ENCODE measurements at places on chromosomes 16 and 17.

DNA sequence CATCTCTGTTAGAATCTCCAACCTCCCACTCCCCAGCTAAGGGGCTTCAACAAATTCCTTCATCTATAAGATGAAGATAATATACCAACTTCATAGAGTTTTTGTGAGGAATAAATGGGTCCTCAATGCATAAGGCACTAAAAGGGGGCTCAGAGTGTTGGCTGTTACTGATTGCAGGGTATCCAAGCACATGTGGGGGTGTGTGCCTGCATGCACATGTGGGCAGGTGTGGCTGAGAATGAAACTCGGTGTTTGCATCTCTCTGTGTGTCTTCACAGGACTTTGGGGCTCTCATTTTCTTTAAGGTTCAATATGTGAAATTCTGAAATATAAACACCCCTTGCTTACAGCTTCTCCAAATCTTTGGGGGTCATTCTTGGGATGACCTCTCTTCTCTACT lies 4.1 kb upstream of the PPP1R9B start:
- DNase-seq: no peak

DNA sequence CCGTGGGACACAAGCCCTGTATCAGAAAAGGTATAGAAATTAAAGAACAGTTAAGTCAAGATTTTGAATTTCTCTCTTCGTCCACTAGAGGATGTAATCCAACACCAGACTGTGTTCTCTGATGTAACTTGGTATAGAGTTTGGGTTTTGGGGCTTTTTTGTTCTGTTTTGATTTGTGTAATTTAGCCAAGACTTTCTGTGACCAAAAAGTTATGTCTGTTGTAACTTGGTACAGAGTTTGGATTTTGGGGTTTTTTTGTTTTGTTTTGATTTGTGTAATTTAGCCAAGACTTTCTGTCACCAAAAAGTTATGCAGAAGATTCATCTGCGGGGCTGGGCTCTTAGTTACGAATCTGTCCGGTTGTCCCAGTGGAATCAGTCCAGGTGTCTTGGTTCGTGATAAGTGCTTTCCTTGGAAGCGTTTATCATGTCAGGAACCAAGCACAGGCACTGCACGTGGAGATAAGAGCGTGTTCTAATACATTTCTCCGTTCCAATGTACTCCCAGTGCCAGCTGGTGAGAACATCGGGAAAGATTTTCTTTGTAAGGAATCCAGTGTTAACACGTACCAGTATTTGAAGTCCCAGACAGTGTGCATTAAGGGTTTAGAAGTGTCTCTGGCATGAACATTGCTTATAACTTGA lies 44.1 kb upstream of the SEC14L1 start:
- DNase-seq: no peak

DNA sequence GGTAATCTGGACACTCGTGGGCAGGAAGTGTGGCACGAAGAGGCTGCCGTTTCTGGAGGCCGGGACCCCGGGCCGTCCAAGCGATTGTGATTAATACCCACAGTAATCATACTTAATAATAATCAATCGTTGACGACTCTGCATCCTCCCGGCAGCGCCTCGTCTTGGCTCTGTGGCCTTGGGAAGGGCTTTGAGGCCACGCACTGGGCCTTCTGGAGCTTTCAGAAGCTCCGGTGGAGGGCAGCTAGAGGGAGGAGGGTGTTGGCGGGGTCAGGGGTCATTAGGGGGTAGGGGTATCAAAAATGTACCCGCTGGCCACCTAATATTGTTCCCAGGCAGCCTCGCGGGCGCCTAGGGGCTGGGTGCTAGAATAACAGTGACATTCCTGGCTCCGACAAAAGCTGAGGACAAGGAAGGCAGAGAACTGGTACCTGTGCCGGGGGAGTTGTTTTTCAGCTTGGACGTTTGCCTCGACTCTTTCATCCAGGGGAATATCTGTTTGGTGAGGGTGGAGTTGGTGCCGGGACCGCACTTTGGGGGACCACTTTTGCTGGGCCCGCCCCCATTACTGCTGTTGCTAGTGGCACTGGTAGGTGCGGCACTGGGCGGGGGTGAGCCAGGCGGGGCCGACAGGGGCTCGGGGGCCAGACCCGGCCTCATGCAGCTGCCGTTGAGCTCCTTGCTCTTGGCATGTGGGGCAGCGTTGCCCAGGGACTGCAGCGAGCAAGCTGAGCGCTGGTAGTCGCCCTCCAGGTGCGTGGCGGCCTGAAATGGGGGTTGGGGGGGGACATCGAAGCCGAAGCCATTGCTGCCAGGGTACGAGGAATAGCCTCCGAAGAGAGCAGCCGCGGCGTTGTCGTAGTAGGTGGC lies 6.9 kb upstream of the HOXB2 start:
- DNase-seq: no peak

DNA sequence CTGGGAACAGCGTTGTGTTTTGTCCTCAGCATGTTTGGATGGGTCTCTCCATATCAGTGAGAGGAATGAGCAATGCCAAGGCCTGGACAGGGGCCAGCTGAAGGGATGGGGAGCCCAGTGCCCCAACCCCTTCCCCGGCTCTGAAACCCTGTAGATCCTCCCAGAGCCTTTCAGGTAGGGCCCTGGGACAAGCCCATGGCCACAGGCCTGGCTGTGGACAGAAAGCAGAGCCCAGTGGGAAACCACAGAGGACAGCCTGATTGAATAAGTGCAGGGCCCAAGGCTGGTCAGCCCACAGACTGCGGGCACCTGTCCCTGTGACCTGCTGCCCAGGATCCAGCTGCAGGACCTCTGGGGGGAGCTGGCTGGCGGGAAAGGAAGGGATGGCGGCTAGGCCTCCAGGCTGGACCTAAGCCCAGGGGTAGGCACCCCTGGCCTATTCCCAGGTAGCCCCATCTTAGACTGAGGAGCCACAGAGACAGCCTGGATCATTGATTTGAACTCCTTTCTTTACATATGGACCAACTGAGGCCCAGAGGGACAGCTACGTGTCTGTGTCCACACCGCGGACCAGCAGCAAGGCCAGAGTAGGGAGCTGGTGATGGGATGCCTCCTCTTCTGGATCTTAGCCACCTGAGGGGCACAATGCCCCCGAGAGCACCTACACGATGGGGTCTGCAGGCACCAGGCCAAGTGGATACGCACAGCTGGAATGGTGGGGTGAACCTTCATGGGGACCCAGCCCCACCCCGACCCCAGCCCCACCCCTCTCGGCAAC lies 1.3 kb downstream of the CCDC102A start:
- peak; percentile 88 for DNase-seq

GRCh38 chr16:48555597-48556242 lies 54.3 kb downstream of the N4BP1 start:
- no peak for DNase-seq

GRCh38 chr17:47742319-47743181 lies 9.5 kb downstream of the TBX21 start:
- DNase-seq: no peak

DNA sequence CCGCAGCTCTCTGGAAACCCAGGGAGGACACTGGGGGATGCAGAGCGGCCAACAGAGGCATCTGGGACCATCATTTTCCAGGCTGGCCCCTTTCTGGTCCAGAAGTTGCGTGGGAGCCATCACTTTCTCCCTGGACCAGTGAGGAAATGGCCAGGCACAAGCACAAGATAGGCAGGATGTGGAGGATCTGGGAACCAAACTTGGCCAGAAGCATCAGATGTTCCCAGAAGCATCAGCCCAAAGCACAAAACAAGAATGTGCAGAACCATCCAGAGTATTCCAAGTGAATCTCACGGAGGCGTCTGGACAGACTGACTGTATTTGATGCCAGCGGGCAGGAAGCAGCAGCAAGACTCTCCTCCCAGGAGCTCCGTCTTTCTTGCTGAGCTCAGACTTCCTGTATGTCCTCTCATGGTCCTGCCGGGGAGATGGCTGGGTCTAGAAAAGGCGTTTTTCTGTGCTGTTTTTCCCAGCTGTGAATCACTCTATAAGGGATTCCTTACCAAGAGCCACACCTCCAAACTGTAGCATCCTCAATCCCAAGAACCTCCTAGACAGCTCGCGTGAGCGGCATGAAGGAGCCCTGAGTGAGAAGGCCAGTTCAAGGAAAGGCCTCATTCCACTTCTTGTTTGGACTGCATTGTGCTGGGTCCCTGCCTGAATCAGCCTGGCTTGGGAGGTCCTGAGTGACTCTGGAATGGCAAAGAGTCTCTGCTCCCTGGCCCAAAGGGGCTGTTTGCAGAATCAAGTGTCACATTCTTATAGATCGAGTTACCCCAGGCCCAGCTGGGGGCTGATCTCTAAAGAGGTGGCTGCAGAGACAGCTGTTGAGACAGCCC lies 49.5 kb upstream of the MTSS2 start:
- peak; percentile 63 for DNase-seq

DNA sequence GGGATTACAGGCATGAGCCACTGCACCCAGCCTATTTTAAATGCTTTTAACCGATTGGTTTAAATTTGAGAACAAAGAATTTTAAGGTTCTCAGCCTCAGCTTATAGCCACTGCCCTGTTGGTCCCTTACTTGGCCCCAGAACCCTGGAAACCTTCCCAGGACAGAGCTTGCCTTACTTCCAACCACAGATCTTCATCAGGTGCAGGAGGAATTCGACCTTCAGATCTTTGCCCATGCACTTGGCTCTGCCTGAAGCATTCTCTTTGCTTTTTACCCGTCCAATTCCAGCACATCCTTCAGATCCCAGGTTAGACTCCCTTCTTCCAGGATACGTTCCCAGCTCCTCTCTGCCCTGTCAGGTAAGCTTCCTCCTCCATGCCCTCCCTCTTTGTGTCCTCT lies 27.7 kb downstream of the CHD9 start:
- DNase-seq: no peak

GRCh38 chr17:30848021-30848420 lies 16.3 kb downstream of the ATAD5 start:
- no peak for DNase-seq

DNA sequence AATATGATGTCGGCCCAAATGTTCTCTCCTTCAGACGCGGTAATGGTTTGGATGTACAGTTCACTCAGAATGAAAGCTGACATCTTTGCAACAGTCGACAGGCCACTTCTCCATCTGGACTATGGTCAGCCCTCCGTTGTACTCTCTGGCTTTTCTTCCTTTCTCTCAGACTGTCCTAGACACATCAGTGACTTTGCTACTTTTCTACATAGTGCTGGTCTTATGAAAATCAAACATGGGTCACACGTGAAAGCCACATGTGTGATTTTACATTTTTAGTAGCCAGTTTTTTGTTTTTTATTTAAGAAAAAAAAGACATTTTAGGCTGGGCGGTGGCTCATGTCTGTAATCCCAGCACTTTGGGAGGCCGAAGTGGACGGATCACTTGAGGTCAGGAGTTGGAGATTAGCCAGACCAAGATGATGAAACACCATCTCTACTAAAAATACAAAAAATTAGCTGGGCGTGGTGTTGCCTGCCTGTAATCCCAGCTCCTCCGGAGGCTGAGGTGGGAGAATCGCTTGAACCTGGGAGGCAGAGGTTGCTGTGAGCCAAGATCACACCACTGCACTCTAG lies 644.1 kb downstream of the KCNJ2 start:
- DNase-seq: no peak

DNA sequence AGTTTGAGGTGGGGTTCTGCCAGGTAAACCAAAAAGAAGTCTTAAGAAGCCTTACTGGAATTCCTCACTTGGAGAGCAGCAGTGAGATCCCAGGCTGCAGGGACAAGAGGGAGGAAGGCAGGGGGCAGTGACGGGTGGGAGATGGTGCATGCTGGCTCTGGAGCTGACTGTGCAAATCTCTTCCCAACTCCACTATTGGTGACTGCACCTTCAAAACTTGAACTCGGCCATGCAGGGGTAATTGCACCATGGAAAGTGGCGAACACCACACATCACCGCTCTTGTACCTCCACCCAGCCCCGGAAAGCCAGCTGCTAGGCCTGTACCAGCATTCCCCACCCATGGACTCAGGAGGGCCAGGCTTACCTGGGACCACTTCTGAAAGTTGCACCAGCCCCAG lies 51.4 kb upstream of the CDR2 start:
- peak; percentile 73 for DNase-seq

- no peak for DNase-seq
These were observed 127.9 kb downstream of the AXIN2 start for GRCh38 chr17:65433592-65433991.

GRCh38 chr16:16063683-16064082 lies 114.3 kb downstream of the ABCC1 start:
- no peak for DNase-seq

DNA sequence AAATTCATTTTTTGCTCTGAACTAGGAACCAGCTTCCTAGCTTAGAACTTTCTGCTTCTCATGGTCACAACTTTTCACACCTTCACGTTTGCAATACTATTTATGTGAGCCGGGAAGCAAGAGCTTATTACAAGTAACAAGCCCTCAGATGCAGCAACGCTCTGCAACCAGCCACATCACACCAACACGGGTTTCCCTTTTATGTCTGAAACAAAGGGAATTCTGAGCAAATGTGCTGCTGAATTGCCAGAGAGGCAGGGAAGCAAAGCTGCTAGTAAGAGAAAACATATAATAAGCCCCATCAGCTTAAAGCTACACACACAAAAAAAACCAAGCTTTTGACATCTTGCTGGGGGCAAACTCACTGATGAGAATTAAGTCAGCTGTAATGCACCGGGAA lies 122.2 kb downstream of the SLC39A11 start:
- no peak for DNase-seq

DNA sequence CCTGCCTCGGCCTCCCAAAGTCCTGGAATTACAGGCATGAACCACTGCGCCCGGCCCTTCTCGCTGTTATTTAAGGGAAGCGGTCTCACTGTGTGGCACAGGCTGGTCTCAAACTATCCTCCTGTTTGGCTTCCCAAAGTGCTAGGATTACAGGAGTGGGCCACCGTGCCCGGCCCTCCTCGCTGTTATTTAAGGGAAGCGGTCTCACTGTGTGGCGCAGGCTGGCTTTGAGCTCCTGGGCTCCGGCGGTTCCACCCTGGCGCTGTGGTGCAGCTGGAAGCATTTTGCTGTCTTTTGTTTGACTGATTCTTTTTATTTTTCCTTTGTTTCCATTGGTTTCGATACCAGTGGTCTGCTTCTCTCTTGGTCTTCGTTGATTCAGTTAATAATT lies 40.7 kb downstream of the FOXK2 start:
- DNase-seq: no peak

- DNase-seq: peak; percentile 21
These were observed 43.1 kb downstream of the GLG1 start for GRCh38 chr16:74563828-74564263.

GRCh38 chr16:19344224-19344801 lies 58.8 kb downstream of the CLEC19A start:
- DNase-seq: no peak

- DNase-seq: peak; percentile 34
These were observed 430 bp downstream of the HAPSTR1 start for GRCh38 chr16:9091867-9092281.
